Hepatocyte (in vitro differentiated cells): ENCODE measurements at places on chromosomes 7 and 10. TPM values are rescaled to one million over a fixed set of nuclear protein-coding genes. Genes with fewer than 3 reads are reported as not detected.

DNA sequence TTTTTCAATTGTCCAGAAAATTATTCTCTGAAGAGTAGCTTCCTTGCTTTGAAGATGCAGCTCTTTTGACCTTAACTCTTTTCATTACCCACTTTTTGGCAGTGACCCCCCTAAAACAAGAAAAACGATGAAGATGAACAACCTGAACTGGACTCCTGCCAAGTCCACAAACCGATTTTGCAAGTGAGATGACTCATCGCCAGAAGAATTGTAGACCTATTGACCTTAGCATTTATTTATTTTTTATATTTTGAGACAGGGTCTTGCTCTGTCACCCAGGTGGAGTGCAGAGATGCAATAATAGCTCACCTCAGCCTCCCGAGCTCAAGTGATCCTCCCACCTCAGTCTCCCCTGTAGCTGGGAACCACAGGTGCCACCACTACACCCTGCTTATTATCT is 859.2 kb downstream of the GATA3 start:
- peak; percentile 8 for DNase-seq

DNA sequence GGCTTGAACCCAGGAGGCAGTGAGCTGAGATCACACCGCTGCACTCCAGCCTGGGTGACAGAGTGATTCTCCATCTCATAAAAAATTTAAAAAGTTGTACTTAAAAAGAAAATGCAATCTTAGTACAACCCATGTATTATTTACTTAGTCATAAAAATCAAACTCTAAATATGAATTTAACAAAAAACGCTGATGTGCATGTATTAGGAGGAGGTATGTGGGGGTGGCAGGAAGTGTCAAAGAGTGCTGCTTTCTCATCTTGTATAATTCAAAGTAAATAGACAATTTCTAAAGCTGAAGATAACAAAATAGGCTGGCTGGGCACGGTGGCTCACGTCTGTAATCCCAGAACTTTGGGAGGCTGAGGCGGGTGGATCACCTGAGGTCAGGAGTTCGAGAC is 81.0 kb upstream of the NRBF2 start:
- no peak for DNase-seq

DNA sequence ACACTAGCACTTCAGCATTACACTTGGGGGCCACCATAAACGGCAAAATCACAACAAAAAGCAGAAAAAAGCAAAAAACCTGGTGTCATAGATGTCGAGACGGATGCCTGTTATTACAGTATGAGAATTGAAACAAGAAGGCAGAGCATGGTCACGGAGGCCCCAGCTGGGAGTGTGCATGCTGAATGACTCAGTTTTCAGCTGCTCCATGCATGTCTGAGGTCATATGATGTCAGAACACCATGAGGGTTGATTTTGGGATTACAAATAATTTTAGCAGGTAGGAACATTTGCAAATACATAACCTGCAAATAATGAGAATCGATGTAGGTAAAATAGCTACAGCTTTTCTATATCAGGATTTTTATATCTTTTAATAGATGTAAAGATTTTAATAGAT is 19.1 kb downstream of the ZMYND11 start:
- DNase-seq: no peak

- peak; percentile 28 for DNase-seq
Observed at GRCh38 chr7:16926283-16926682, 44.5 kb upstream of the AGR3 start.

GRCh38 chr10:541750-542371 is 147.6 kb downstream of the DIP2C start:
- no peak for DNase-seq

GRCh38 chr10:66772548-66773471 is 153.0 kb upstream of the LRRTM3 start:
- DNase-seq: no peak

GRCh38 chr7:155992107-155992506 is 179.8 kb upstream of the SHH start:
- DNase-seq: no peak

GRCh38 chr10:5543623-5544022 is 18.9 kb downstream of the CALML3 start:
- DNase-seq: no peak

- no peak for DNase-seq
Observed at GRCh38 chr10:127526161-127526560, 22.9 kb upstream of the NPS start.

The PLPP4 gene
- 1.5 and 3.4 TPM in 2 replicates for total RNA-seq

The STARD3NL gene
- total RNA-seq: 73.3 and 84.8 TPM in 2 replicates
